Spinal cord (tissue), 10 donors: ENCODE measurements at places on chromosomes 6 and 20. TPM values are rescaled to one million over a fixed set of nuclear protein-coding genes. Genes with fewer than 3 reads are reported as not detected.

DNA sequence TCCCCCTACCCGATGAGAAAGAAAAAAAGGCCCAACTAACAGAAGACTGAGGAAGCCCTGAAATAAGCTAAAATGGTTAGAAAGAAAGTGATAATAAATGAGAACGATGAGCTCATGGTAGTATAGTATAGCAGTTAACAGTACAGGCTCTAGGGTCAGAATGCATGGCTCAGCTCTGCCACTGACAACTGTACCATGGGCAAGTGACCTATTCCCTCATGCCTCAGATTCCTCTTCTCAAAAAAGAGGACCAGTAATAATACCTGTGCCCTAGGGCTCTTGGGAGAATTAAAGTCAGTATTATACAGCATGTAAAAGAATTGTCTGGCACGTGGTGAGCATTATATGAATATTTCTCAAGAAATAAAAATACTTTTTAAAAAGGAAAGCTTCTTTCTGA, 19.8 kb downstream of the TRERF1 start:
- DNase-seq = no peak

- DNase-seq = peak; percentile 31
Measured at GRCh38 chr6:14921170-14921569, 324.7 kb upstream of the JARID2 start.

- no peak for DNase-seq
Measured at GRCh38 chr20:14928083-14928482, 590.7 kb upstream of the FLRT3 start.

- no peak for DNase-seq
Measured at GRCh38 chr6:35432291-35432690, 19.8 kb upstream of the FANCE start.

DNA sequence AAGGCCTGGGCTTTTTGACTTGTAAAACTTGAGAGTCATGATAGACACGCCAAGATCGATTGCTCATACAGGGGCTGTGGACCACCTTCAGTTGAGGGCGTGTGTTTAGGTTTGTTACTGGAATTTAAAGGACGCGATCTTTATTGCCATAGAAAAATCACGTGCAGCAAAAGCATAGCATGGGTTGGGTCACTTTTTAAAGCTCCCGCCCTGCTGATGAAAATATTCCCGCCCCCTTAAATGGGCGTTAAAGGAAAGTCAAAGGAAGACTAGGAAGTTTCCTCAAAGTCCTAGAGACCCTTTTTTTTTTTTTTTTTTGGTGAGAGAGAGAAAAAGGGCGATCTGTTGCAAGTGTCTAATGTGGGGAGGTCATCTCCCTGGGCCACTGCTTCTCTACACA, 23.1 kb downstream of the TFAP2A start:
- no peak for DNase-seq

DNA sequence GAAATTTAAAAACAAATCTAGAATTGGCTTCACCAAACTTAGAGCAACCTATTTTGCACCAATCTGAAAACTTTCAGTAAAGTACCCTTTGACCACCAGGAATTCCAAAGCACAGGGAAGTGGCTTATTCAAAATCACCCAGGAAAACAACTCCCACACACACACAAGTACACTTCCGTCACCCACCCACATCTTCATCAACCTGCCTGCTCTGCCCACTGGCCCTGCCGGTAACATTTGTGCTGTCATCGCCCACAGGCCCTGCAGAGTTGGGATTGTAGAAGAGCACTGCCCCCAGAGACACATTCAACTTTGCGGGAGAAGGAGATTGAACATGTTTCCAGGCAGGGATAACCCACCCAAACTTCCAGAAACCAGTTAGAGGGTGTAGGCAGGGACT, 19.3 kb upstream of the SCML4 start:
- no peak for DNase-seq

GRCh38 chr6:108940741-108941140, 92.5 kb downstream of the ARMC2 start:
- DNase-seq = no peak

DNA sequence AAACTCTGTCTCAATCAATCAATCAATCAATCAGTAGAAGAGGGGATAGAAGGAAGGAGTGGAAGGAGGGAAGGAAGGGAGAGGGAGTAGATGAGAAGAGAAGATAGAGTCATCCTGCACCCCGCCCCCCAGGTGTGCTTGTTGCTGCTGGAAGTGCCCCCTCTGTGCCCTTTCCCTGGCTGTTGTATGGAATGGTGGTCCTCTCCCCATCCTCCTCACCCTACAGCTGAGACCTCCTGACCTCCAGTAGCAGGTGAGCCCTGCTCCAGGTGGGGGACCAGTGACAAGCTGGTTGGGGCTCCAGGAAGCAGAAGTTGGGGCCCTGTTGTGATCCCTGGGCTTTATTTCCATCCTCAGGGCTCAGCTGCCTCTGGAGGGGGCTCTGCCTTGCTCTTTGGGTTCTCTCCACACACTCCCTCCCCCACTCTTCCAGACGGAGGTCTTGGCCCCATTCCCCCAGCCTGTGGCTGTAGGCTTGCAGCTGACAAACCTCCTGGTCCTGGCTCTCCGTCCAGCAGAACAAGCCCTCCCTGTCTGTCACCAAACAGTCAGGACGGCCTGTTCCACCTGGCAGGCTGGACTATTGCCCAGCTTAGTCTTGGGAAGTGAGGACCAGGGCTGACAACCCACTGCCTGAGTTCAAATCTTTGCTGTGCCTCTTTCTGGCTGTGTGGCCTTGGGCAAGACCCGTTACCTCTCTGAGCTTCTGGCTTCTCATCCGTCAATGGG, 26.0 kb upstream of the SCRT2 start:
- DNase-seq = no peak

DNA sequence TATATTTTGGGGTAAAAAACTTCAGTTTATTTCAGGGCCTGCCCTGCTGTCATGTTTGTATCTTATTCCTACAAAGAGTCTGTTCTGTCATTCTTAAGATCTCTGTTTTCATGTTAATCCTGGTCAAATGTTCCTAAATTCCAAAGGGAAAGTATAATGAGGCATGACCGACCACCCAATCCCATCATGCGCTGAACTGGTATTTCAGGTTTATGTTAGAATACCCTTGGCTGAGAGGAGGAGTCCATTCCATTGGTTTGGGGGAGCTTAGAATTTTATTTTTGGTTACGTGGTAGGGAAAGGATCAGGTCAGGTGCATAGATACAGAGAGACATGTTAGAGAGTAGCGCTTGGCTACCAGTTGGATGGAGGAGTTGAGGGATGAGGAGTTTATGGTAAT, 25.7 kb downstream of the CFAP61 start:
- no peak for DNase-seq

DNA sequence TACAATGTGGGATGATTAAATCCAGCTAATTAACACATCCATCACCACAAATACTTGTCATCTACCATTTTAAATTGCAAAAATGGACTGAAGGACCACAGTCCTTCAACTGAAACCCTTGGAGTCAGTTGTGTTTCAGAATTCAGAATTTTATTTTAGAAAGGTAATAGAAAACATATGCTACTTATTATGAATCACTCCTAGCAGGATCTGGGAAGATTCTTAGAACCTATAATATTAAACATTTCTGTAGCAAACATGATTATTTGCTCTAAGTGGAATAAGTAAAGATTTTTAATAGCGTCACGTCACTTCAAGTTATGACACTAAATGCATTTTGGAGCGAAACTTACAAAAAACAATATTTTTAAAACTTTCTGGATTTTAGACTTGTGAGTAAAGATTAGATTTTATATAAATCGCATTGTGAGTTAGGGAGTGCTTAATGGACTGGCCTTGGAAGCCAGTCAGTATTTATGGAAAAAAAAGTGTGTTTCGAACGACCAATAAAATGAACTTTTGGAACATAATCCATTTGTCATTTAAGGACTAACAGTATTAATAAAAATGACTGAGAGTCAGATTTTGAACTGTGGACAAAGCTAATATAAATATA, 71.8 kb upstream of the PHACTR2 start:
- DNase-seq = no peak

DNA sequence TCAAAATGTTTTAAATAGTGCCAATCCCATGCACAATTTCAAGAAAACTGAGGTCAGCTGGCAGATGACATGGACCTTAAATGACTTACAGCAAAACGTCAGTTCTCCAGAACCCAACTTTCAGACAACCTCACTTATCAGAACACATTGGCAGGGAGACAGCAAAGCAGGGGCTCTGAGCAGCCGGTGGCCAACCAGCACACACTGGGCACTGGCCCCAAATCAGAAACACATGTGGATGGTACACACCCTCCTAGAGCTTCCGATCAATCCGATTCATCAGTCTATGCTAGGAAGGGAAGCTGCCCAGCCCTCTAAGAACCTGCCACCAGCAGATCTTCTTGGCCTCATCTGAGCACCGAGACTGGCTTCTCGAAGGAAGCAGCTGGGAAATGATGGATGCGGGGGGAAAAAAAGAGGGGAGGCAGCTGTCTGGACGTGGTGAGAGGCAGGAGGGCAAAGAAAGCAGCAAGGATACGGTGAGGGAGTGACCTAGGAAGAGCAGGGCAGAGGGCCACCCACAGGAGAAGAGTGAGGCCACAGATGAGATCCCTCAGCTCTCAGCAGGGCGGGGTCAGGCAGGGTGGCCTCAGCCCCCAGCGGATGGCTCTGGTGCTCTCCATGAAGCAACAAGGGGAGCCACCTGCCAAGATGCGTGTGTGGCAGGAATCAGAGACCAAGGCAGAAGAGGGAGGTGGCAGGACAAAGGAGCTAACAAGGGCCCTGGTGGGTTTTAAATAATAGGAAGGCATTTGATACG, 32.9 kb downstream of the TAF4 start:
- DNase-seq = no peak

DNA sequence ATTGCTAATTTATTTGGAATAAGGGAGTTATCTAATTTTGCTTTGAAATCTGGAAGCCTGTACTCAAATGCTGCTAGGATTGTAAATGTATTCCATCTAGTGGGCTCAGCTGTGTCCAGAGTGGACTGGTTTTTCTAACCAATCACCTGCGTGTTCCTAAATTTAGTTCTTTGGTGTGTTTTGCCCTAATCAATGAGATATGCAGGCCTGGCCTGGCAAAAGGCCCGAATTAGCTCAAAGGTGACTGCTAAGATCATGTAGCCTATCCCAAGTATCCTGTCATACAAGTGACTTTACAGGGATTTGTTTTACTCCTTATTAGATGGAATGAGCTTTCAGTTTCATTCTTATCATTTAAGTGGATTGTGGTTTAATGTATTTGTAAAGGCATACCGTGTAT, 51.3 kb upstream of the ARMC2 start:
- no peak for DNase-seq

GRCh38 chr6:76774781-76775384, 688.4 kb downstream of the HTR1B start:
- DNase-seq = no peak

DNA sequence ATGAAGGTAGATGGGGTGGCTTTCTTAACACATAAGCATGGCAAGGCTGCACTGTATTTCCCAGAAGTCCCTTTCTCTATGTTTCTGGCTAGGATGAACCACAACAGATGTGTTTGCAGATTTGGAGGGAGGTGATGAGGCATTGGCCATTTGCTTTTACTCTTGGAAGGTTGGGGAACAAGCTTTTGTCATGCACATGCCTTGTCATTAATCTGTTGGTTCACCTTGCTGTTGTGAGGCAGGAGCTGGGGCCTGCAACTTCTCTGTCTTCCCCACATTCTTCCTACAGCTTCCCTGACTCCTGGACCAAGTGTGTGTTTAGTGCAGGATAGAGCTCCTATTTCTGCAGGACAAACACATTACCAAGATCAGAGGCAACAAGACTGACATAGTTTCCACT, 326.2 kb upstream of the SPTLC3 start:
- no peak for DNase-seq

- no peak for DNase-seq
Measured at GRCh38 chr6:17839513-17840223, 132.9 kb upstream of the NUP153 start.

Gene AIF1
- 55.0 TPM for total RNA-seq

Gene GATA5
- not detected for total RNA-seq

Gene KIF13A
- total RNA-seq = 50.8 TPM
